ENCODE measurements at places on chromosomes 1 and 21. TPM values are rescaled to one million over a fixed set of nuclear protein-coding genes. Genes with fewer than 3 reads are reported as not detected.

The NUAK2 gene
- total RNA-seq, result 12.0 TPM

The F3 gene
- 460 TPM for total RNA-seq

The REG4 gene
- not detected for total RNA-seq

The NADK gene
- total RNA-seq, result 34.9 TPM
